ENCODE measurements at places on chromosomes 5 and 9. TPM values are rescaled to one million over a fixed set of nuclear protein-coding genes. Genes with fewer than 3 reads are reported as not detected.

The MOB3B gene
- 13.1 TPM for total RNA-seq

DNA sequence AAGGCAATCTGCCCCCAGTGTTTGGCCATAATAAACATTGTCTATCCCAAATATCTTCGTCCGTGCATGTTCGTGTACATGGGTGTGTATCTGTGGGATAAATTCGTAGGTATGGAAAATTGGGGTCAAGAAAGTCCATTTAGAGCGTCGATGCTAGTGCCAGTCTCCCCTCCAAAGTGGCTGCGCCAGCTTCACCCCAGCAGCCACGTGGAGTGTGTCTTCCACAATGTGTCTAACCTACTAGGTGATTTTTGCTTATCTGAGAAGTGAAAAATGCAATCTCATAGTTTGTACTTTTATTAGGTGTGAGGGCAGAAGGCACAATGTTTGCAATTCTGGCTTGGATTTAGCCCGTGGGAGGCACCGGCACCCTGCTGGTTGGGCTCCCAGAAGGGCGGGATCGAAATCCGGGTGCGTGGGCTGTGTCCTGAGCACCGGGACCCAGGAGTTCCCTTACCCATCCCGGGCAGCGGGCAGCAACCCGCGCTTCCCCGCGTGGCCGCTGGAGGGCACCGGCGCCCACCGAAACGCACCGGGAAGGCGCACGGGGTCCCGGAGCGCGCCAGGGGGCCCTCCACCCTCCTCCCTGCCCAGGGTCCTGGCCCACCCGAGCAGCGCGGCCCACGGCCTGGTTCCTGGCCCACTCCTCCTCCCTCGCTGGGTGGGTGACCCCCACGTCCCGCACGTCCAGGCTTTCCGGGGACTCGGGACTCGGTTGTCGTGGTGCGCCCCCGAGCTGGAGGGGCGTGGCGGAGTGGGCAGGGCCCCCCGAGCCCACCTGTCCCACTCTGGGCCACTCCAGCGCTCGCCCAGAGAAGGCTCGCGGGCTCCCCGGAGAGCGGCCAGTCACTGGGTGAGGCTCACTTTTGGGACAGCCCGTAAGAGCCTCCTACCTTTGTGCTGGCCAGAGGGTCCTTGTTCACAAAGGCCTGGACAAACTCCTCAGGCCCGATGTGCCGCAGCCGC lies 55.4 kb upstream of the RNF130 start:
- no peaks in the 10 kb centered on the region for H3K27me3 ChIP-seq
- no peak overlapping the region for H3K4me3 ChIP-seq
- DNase-seq, result peak; percentile 49
- H3K4me1 ChIP-seq, result no peaks in the 10 kb centered on the region
- H3K27ac ChIP-seq, result no peak overlapping the region
- no peaks in the 10 kb centered on the region for H3K36me3 ChIP-seq

The FOCAD gene
- total RNA-seq, result 23.4 TPM

GRCh38 chr9:23522952-23523351 lies 303.1 kb downstream of the ELAVL2 start:
- H3K4me3 ChIP-seq, result no peak overlapping the region
- no peak for DNase-seq
- no peak overlapping the region for H3K27ac ChIP-seq
- no peaks in the 10 kb centered on the region for H3K4me1 ChIP-seq

The CNTNAP3B gene
- 52.4 TPM for total RNA-seq

- DNase-seq, result no peak
- H3K27me3 ChIP-seq, result no peaks in the 10 kb centered on the region
- no peak overlapping the region for H3K4me3 ChIP-seq
- H3K27ac ChIP-seq, result no peak overlapping the region
- no peaks in the 10 kb centered on the region for H3K4me1 ChIP-seq
Observed at GRCh38 chr5:95725937-95726810, 5.0 kb upstream of the RHOBTB3 start.

The IGFBPL1 gene
- not detected for total RNA-seq

The AHRR gene
- not detected for total RNA-seq

DNA sequence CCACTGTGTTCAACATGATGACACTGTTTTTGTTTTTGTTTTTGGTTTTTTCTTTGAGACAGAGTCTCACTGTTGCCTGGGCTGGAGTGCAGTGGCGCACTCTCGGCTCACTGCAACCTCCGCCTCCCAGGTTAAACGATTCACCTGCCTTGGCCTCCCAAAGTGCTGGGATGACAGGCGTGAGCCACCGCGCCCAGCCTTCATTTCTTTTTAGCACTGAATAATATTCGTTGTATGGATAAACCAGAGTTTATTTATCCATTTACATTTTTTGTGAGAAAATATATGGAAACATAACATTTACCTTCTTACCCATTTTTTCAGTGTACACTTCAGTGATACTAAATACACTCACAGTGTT lies 4.2 kb downstream of the CARD19 start:
- no peak overlapping the region for H3K27ac ChIP-seq
- DNase-seq, result peak; percentile 17
- H3K27me3 ChIP-seq, result no peaks in the 10 kb centered on the region
- no peaks in the 10 kb centered on the region for H3K36me3 ChIP-seq

DNA sequence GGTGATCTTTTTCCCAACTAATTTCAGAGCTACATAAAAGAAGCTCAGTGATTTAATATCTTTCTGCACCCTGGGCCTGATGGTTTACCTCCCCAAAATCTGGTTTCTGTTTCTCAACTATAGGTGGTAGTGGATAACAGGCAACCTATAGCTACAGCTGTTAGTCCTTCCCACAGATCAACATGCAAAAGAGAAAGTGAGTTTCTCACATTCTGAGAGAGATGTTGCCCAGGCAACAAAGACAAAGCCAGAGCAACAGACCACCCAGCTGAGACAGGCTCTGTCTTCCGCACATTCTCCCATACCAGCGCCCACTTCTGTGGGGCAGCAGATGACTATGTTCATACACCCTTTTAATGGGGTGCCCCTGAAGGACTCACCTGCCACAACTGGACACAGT lies 40.7 kb upstream of the PPP2R2B start:
- H3K36me3 ChIP-seq, result no peaks in the 10 kb centered on the region
- H3K27ac ChIP-seq, result no peak overlapping the region
- H3K27me3 ChIP-seq, result no peaks in the 10 kb centered on the region
- no peaks in the 10 kb centered on the region for H3K4me1 ChIP-seq

The LSM11 gene
- 4.6 TPM for total RNA-seq

The PCDHB12 gene
- total RNA-seq, result 5.2 TPM

Data from breast epithelium (tissue), 4 donors.